CD4-positive, CD25-positive, alpha-beta regulatory T cell (primary cell): ENCODE measurements at places on chromosomes 2 and 18. TPM values are rescaled to one million over a fixed set of nuclear protein-coding genes. Genes with fewer than 3 reads are reported as not detected.

DNA sequence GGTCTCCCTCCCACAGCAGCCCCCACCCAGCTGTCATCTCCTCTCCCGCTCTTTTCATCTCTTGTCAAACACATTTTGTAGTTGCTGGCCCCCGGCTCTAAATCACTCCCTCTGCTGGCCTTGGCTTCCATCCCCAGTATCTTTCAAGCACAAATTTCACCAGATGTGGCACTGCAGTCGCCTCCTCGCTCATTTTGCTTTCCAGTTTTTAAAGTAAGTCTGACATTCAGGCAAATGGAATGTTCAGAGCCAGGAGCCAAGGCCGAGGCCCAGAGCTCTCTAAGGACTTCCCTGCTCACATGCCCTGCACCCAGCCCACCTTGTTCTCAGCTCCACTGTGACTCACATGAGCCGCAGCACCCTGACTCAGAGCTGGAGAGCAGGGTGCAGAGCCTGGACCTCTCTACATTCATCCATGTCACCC is 158.4 kb downstream of the GALNT14 start:
- DNase-seq, result no peak

Gene LRRC30
- not detected for total RNA-seq

- no peak for DNase-seq
Observed at GRCh38 chr2:195410074-195410671, 246.9 kb upstream of the SLC39A10 start.

GRCh38 chr2:20450201-20450999 is 3.5 kb downstream of the RHOB start:
- no peak for DNase-seq

DNA sequence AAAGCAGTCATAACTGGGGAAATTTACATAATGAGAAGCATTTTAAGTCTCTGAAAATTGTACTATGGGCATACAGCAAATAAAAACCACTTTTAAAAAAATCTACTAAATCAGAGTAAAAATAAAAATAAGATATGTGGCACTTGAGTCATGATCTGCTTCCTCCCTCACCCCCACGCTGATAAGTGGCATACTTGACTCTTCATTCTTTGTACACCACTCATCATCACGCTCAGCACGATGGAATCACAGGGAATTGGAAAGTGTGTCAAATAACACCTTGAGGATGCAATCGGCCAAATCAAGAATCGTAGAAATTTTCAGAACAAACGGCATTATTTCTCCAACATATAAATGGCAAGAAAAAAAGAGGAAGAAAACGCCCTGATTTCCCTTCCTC is 41.1 kb upstream of the REG3G start:
- no peak for DNase-seq

GRCh38 chr2:171509945-171510731 is 12.1 kb upstream of the CYBRD1 start:
- DNase-seq, result no peak

DNA sequence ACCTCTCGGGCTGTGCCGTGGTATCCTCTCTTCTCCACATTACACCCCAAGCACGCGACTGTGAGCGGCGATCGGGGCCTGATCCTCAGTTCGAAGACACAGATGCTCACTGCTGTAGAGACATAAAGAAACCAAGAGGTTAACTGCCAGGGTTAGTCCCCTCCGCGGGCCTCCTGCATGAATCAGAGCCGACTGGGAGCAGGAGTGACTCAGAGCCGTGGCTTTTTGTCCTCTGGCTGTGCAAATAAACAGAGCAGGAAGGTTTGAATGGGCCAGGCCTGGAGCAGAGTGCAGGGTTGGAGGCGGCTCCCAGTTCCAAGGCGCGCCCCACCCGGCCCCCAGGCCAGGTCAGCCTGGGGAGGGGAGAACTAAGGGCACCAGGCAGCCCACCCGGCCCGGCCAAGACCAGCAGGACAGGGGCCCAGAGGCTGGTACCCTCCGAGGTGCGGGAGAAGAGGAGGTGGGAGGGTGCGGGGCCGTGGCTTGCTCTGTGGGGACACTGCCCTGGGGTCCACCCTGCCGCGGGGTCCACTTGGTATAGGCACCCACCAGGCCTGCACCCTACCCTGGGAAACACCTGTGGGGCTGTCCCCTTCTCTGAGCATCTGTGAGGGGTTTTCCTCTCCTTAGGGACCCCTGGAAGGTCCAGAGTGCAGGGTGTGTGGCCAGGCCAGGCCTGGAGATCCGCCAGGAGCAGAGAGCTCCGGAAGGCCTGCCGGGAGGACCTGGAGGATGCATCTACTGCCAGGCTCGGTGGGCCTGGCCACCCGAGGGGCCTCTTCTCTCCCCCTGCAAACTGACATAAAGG is 16.5 kb downstream of the TWIST2 start:
- no peak for DNase-seq

Gene GMCL1
- 32.3 TPM for total RNA-seq

DNA sequence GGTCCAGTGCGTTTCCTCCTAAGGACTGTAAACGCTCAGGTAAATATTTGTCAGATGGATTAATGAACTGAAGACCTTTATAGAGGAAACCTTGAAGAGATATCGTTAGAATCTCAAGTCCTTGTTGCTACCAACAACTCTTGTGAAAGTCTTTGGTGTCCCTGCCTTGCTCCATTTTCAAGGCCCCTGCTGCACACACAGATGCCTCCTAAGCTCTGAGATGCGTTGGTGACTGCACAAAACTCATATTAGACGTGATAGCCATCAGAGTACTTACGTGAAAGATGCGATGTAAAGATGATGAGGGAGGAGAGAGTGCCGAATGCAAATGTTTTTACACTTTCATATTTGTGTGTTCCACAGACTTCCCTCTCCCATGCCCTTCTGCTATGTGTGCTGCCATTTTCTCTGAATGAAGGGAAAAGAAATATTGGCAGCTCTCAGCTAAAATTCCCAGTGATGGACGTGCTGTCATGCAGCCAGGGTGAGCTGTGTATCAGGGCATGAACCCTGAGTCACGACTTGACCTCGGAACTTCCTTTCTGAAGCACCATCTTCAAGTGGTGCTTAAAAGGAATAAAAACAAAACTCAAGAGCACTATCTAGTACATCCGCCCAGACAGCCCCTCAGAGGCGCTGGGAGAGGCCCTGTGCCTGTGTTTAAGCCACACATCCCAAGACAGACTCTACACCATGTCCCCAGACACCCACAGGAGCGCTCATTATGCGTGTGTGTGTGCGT is 117.4 kb downstream of the FAM210A start:
- DNase-seq, result peak; percentile 34

Gene PUM2
- total RNA-seq, result 131 TPM

GRCh38 chr2:50556934-50557575 is 474.9 kb downstream of the NRXN1 start:
- DNase-seq, result no peak

Gene ANKRD30BL
- total RNA-seq, result not detected

- DNase-seq, result no peak
Observed at GRCh38 chr18:62878305-62878704, 163.0 kb downstream of the PHLPP1 start.

Gene SH3RF3
- total RNA-seq, result 1.4 TPM

DNA sequence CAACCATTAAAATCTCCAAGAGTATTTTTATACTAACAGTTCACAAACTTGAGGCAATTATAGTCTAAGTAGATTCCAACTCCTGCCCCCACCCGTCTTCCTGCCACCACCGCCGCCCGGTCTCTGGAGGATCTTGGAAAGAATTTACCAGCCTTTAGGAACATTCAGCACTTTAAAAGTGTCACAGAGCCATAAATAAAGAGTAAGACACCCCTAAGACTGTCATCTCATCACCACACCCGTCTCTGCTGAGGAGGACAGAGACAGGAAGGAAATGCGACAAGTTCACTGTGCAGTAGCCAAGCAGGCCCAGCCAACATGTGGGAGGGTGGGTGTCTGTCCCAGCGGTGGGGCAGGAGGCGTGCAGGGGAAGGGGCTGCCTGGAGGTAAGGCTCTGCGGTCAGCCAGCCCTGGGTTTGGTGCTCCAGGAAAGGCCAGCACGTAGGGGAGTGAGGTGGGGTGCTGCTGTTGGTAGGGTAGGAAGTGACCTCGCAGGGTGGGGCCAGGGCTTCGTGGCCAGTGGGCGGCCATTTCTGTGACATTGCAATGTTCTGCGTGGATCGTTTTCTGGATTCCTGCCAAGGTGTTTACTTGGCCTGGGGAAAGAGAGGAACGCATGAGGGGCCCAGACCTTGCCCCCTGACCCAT is 111.6 kb downstream of the FAM210A start:
- DNase-seq, result peak; percentile 83

- no peak for DNase-seq
Observed at GRCh38 chr2:177678939-177679338, 286.4 kb downstream of the AGPS start.

- no peak for DNase-seq
Observed at GRCh38 chr2:231884438-231885140, 41.6 kb downstream of the NPPC start.

DNA sequence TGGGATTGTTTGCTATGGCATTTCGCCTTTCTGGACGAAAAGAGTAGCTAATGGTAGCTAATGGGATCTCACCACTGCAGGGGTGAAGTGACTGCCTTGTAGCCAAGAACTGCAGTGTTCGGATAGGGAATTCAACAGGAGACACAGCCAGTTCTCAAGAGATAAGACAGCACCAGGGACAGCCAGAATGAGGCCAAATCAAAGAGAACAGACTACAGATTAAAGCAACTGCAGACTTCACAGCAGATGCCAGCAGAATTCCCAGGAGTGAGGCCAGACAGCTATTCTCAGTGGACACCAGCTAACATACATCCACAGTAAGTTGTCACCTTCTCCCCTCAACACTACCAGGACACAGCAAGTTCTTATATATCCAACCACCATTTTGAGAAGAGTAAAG is 124.0 kb downstream of the PLA2R1 start:
- no peak for DNase-seq

GRCh38 chr2:180367815-180368214 is 360.7 kb upstream of the CWC22 start:
- no peak for DNase-seq

Gene GKN2
- total RNA-seq, result not detected

DNA sequence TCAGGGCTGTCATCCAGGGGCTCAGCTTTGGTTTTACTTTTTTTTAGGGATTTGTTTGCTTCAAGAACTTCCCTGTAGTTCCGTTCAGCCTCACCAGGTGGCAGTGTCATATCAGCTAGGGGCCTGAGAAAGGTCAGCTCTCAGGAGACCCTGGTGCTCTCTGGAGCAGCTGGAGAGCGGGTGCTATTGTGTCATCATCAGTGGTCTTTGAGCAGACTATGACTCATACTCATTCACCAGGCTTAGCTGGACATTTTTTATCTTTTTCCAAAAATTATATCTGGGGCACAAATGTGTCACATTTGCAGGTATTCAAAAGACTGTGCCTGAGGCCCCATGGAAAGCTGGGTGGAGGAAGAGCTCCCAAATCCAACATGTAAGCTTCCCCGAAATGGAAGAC is 24.4 kb downstream of the ZNF892 start:
- no peak for DNase-seq

DNA sequence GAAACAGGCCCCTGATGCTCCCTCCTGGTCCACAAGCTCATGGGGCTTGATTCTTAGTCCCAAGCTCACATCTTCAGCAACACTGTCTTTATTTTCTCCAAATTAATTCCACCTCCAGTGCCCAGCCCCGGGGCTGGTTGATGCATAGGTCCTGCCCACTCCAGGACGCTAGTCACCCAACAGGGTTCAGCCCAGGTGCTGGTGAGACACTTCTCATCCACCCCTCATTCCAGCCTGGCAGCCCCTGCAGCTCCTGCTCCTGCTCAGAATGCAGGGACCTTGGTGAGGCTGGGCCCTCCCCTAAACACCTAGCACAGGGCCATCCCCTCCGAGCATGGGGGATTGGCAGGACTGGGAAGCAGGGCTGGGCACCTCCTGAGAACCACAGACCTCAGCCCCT is 25.7 kb downstream of the STEAP3 start:
- DNase-seq, result no peak

Gene SERPINB13
- not detected for total RNA-seq

Gene DSC1
- not detected for total RNA-seq

DNA sequence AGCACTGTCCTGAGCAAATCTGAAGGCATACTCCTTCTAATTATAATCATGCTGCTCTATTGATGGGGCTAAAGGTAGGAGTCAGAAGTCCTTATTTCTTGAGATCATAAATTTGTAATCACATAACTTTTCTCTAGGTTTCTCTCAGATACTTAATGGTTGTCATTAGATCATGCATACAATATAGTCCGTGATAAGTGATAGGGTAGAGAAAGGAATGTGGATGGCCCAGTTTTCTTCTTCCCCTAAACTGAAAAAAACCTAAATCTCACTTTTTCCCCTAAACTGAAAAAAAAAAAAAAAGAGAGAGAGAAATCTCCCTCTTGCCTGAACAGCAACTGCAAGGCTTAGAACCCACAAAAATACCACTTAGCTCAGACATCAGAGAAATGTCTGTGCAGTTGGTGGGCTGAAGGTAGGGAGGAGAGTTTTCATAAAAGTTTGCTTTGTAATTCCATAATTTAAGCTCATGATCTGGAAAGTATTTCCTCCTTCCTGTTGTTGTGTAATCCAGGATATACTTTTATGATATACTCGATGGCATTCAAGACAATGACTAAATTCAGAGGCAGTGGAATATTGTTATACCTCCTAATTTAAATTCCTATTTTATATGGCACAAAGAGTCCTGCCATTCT is 79.3 kb upstream of the ITPRID2 start:
- no peak for DNase-seq

- no peak for DNase-seq
Observed at GRCh38 chr2:77807531-77808215, 285.5 kb upstream of the LRRTM4 start.

DNA sequence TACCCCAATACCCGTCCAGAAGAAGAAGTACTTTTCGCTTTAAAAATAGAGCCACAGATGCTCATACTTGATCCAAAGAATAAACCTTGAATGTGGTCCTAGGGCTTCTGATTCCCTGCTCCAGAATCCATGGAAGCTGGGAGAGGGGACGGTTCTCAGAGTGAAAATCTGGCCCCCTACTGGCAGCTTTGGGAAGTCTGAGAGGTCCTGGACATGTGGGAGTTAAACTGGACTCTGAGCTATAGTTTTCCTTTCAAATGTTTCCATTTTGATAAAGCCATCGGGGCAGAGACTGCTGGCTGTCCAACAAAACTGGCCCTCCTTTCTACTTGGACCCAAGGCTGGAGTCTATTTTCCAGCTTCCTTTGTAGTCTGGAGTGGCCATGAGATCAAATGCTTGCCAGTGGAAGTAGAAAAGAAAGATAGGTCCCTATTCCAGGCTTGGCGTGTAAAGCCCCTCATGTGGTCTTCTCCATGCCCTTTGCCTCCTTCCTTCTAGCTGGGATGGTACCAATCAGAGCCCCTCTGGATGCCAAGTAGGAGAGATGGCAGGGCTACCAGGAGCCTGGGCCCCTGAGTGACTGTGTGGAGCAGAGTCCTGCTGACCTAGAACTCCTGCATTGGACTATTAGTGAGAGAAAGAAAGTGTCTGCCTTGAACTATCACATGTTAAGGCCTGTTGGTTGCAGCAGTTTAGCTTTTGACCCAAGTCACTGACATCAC is 37.7 kb upstream of the TBC1D8 start:
- no peak for DNase-seq

DNA sequence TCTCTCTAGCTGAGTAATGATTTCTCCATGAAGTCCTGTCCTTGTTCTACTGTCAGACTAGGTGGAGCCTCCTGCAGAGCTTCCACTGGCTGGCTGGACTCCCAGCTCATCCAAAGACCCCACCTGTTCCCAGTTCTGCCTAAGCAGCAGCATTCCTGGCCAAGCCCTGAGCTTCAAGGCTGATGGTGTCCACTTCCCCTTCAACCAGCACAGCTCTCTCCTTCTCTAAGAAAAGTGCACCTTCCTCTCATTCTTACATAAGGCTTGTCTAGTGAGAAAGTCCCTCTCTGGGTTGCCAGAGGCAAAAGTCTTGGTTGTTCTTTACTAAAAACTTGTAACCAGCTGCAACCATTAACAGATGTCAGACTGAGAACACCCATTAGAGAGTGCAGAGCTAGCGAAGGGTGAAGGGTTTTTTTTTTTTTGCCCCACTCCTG is 58.9 kb downstream of the CXCR4 start:
- DNase-seq, result no peak

Gene RGPD4
- total RNA-seq, result not detected

Gene PDCD1
- total RNA-seq, result 12.3 TPM

Gene NEURL3
- not detected for total RNA-seq
